A172 (cell line): ENCODE measurements at places on chromosomes 5 and 9.

DNA sequence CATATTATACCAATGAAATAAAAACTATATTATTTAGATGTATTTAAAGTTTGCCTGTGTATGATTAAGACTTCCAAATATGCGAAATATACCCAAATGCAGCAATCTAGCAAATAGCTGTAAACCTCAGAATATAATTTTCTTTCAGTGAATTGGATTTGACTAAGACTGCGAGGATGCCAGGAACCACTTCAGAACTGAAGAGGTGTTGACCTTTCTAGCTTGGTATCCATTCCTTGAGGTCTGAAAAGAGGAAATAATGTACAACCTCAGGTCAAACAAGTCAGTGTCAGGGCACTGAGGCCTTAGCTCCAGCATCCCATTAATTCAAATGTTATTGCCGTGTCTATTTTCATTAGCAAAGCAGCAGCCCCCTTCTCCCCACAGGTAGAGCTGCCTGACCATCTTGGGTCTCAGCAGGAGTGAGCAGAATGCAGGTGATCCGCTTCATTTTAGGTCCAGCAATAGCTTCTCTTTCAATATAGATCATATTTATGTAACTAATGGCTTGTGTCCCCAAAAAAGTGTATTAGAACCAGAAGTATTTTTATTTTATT is 100.0 kb downstream of the KIAA1958 start:
- DNase-seq, result no peak

- peak; percentile 74 for DNase-seq
Observed at GRCh38 chr5:55226027-55226933, 835 bp downstream of the MCIDAS start.

- peak; percentile 87 for DNase-seq
Observed at GRCh38 chr9:127943731-127944144, 6.1 kb upstream of the DPM2 start.

DNA sequence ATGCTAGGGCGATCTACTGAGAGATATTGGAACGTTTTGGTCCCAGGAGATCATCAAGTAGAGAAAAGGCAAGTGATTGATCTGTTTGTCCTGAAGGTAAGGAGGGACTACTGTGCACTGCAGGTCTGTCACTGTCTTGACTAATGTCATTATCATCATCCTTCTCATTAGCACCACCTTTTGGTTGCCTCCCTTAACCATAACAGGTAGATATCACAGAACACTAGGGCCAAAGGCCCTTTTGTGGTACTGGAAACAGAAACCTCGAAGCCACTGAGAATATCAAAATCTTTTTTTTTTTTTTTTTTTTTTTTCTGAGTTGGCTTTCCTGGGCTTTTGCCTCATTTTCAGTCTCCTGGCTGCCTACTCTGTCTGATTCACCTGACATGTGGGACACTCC is 134.0 kb downstream of the KCTD16 start:
- no peak for DNase-seq

DNA sequence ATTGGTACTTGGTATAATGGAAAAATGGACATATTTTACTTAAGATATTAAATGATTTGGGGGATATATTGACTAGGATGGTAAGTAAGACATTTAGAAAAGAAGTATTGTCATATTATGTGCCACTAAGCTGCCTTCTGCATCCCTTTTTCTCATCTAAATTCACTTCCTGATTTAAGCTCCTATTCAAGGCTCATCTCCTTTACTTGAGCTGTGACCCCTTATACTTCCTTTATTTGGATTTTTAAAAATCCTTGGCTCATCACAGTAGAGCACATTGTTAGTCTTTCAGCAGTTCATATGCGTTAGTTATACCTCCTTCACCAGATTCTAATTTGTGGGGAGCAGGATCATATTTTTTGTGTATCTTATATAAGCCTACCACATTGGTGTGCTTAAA is 6.6 kb downstream of the COMMD10 start:
- DNase-seq, result no peak

- no peak for DNase-seq
Observed at GRCh38 chr5:67699560-67699959, 503.0 kb upstream of the CD180 start.

DNA sequence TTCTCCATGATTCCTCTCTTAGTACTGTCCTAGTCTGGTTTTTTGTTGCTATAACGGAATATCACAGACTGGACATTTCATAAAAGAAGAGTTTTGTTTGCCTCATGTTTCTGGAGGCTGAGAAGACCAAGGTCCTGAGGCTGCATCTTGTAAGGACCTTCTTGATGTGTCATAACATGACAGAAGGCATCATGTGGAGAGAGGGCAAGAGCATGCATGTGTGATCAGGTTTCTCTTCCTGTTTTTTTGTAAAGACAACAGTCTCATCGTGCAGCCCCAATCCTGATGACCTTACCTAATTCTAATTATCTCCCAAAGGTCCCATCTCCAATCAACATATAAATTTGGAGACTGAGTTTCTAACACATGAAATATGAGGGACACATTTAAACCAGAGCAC is 108.4 kb downstream of the MSX2 start:
- DNase-seq, result no peak

DNA sequence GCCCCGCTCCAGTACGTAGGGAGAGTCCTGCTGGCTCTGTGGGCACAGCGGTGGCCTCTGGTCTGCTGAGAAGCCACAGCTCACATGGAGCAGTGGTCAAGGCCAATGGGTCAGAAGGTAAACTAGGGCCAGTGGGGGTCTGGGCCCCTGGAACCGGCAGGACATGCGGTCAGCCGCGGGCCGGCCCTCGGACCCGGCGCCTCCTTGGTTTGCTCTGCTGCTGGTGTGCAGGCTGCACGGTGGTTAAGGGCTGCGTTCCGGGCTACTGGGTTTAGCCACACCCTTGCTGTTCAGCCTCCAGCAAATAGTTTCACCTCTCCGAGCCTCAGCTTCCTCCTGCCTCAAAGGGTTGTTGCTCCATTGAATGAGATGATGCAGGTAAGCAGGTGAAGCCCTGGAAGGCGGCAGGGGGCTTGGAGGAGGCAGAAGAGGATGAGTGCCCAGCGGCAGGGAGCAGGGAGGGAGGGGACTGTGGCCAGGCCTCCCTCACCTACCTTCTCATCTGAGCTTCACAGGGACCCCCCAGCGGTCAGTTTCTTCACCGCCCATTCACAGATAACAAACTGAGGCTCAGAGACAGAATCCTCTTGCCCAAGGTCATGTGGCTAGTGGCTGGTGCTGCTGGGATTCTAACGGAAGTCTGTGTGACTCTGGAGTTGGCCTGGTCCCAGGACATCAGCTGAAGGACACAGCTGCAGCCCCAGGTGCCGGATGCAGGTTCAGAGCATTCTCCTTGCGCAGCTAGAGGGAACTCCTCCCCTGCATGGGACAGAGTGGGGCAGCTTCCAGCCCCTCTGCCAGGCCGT is 3.7 kb upstream of the COL5A1 start:
- no peak for DNase-seq

DNA sequence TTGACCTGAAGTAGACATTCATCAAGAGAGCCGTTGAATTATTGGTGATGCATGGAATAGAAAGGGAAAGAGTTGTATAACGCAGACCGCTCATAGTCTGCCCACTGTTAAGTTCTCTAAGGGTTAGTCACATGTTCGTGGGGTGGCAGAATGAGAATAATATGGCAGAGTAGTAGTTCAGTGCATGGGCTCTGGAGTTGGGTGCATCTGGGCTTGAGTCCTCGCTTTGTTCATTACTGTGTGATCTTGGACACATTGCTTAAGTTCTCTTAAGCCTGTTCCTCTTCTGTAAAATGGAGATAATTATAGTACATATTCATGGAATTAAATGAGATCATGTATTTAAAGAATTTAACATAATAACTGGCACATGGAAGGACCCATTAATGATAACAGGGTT is 23.6 kb downstream of the TNPO1 start:
- DNase-seq, result no peak

DNA sequence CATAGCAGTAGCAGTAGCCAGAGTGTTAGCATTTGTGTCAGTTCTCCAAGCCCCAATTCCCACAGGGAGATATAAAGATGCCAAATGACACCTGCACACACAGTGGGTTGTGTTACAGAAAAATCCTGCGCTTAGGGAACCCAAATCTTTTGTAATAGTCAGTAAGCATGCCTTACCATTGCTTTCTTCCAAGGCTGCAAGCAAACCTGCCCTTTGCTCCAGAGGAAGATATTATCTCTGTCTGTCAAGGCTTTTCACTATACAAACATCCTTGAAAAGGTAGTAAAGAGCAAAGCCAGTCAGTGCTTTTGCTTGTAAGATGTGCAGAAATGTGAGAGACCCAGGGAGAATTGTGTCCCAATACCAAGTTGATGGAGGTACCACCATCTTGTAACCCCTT is 2.9 kb downstream of the ANKDD1B start:
- no peak for DNase-seq

DNA sequence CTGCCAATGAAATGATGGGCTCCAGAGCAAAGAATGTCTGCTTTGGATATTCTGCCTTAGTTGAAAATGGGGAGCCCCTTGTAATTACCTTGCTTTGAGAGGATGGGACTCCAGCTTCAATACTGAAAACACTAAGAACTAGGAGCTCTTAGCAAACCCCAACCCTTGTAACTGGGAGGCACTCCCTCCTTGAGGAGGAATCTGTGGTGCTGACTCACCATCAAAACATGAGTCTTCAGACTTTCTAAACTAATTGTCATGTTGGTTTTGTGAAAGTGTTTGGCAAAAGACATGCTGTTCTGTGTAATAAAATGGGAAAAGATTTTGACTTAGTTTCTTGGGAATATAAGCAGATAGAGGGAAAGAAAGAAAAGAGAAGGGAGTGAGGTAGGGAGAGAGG is 91.9 kb upstream of the PTPRD start:
- DNase-seq, result peak; percentile 61

GRCh38 chr9:17625644-17626388 is 47.0 kb downstream of the SH3GL2 start:
- no peak for DNase-seq

DNA sequence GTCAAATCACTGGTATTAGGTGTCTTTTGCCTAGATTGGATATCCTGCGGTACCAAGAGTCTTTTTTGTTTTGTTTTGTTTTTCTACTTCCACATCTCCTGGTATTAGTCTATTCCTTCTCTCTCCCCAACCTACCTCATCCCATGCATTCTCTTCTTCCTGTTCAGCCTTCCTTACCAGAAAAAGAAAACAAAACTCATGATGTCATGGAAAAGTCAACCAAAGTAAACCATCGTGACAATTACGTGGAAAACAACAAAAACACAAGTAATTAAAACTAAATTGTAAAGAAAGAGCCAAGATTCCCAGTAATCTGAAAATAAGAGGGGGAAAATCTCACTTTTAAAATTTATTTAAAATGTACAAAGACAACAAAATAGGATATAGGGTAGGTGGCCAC is 38.3 kb downstream of the TMEM167A start:
- no peak for DNase-seq

- no peak for DNase-seq
Observed at GRCh38 chr5:11650936-11651335, 253.3 kb downstream of the CTNND2 start.

DNA sequence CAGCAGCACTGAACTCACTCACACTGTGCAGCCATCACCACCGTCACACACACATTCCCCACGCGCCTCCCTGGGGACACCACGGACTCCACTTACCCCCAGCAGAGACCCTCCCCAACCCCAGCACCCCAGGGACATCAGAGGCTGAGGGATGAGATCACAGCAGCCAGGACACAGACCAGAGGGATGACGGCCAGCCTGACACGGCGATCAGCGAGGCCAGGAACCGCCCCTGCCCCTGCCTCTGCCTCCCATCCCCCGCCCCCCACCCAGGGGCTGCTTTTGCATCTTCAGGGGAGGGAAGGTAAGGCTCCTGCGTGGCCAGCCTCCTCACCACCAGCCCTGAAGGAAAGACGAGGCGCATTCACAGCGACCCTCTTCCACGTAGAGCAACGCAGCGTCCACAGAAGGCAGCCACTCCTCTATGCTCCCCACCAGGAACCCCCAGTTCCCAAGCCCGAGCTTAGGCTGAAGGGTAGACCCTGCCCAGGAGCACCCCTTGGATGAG is 104.5 kb downstream of the VAV2 start:
- no peak for DNase-seq

GRCh38 chr5:151151793-151152192 is 5.8 kb downstream of the ANXA6 start:
- no peak for DNase-seq

DNA sequence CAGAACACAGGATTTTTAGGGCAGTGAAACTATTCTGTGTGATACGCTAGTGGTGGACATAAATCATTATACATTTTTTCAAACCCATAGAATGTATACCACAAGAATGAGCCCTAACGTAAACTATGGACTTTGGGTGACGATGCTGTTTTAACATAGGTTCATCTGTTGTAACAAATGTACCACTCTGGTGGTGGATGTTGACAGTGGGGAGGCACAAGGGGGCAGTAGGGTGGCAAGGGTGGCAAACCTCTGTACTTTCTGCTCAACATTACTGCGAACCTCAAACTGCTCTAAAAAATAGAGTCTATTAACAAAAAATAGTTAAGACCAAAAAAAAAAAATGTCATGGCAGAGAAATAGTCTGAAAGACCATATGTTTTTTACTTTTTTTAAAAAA is 9.1 kb upstream of the MVB12B start:
- no peak for DNase-seq

DNA sequence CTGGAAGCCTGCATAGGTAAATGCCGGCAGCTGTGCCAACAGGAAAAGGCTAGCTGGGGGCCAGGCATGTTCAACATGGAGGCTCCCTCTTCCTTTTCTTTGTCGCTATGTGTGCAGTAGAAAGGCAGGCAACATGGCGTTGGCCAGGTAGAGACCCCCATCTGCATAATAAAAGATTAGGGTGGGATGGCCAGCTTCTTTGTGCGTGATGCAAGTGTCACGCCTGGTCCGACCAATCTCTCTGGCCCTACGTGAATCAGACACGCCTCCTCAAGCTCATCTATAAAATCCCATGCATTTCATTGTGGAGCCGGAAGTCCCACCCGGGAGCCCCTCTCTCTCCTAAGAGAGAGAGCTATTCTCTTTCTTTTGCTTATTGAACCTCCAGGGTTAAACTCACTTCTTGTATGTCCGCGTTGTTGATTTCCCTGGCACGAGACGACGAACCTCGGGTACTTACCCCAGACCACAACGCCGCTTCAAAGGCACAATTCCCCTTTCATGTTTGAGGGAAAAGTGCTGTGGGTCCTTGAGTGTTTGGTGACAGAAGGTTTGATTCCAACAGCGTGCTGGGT is 25.0 kb upstream of the C5orf47 start:
- DNase-seq, result peak; percentile 86

- DNase-seq, result no peak
Observed at GRCh38 chr9:115401756-115402327, 283.9 kb upstream of the TNC start.

DNA sequence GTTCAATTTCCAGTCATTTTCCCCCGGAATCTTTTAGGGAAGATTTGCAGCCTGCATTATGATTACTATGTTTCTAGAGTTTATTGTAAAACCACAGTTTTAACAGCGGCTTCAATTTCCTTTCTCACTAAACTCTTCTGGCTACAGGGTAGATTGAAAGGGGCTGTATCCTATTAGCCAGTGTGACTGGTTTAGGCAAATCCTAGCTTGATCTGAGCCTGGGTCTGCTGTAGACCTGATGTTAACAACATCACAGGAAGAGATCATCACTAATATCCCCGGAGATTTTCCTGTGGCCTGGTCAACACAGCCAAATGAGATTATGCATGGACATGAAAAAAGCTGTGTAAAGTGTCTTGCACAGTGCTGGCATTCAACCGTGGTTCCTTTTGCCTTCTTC is 33.4 kb downstream of the STOM start:
- no peak for DNase-seq

GRCh38 chr5:101942321-101942882 is 353.7 kb downstream of the SLCO4C1 start:
- DNase-seq, result peak; percentile 34
